Dermis blood vessel endothelial cell (primary cell): ENCODE measurements at places on chromosomes 5 and 9. TPM values are rescaled to one million over a fixed set of nuclear protein-coding genes. Genes with fewer than 3 reads are reported as not detected.

The RFESD gene
- 0.34 and 0.70 TPM in 2 replicates for total RNA-seq

The DDX4 gene
- total RNA-seq, result 0.17 TPM in 1 of 2 replicates, not detected in the other

The PHF24 gene
- not detected in 2 replicates for total RNA-seq

The QRFP gene
- total RNA-seq, result not detected in 2 replicates

The TBC1D2 gene
- total RNA-seq, result 4.0 and 4.8 TPM in 2 replicates

The GFI1B gene
- total RNA-seq, result not detected in 2 replicates

The CAMK4 gene
- under 0.01 and 0.28 TPM in 2 replicates for total RNA-seq

The SLC4A9 gene
- not detected in 2 replicates for total RNA-seq

The INSL4 gene
- total RNA-seq, result not detected in 2 replicates

The PCSK1 gene
- total RNA-seq, result 0.51 TPM in 2 replicates

The GPX3 gene
- total RNA-seq, result 16.8 and 22.8 TPM in 2 replicates

The MYMK gene
- not detected in 2 replicates for total RNA-seq

The OR13F1 gene
- not detected in 2 replicates for total RNA-seq

The LECT2 gene
- total RNA-seq, result not detected in 2 replicates

The PIP5KL1 gene
- total RNA-seq, result 0.51 and 0.70 TPM in 2 replicates

The FAM153A gene
- total RNA-seq, result not detected in 2 replicates

The LRRTM2 gene
- 2.9 and 6.1 TPM in 2 replicates for total RNA-seq

The TSLP gene
- under 0.01 and 0.19 TPM in 2 replicates for total RNA-seq

The SHC3 gene
- total RNA-seq, result 0.05 and 0.17 TPM in 2 replicates

The PDLIM7 gene
- 38.3 and 73.0 TPM in 2 replicates for total RNA-seq

The SLC46A2 gene
- not detected in 2 replicates for total RNA-seq

The ENC1 gene
- 26.2 and 32.2 TPM in 2 replicates for total RNA-seq

The CBY3 gene
- not detected in 2 replicates for total RNA-seq

The GALT gene
- total RNA-seq, result 36.8 and 45.3 TPM in 2 replicates

The PRRX2 gene
- total RNA-seq, result 0.56 and 1.2 TPM in 2 replicates

The ANKRD55 gene
- 1.2 and 3.2 TPM in 2 replicates for total RNA-seq
